Lower lobe of right lung (tissue), 2 donors: ENCODE measurements at places on chromosomes 4 and X.
A peak's percentile ranks its signal among the peaks of the same experiment; 100 is the strongest.

GRCh38 chr4:38600575-38600974 is 63.4 kb upstream of the KLF3 start:
- DNase-seq: no peak

DNA sequence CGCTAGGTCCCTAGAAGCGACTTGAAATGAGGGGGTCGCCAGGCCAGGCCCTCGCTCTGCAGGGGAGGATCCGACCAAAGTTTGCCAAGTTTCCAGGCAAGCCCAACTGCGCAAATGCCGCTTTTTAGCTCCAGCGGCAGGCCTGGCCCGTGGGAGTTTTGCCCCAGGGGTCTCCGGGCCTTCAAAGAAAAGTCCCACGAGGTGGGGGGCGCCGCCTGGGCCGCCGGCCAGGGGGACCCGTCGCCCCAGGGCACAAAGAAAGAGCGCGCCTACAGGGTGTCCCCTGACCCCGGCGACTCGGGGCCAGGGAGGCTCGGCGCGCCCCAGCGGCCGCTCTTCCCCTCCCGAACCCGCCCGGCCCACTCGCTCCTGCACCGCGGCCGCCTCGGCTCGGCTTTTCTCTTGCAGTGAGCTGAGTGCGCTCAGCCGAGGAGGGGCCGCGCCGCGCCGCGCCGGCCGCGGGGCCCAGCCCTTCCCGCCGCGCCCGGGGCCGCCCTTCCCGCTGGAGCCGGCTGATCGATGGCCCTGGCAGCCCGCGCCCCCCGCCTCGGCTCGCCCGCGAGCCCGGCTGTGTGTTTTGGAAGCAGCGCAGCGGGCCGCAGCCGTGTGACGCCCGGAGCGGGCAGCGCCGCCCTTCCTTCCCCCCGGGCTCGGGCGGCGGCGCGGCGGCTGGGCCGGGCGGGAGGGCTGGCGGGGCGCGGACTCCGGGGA is 754 bp upstream of the KLF3 start:
- no peak for DNase-seq

DNA sequence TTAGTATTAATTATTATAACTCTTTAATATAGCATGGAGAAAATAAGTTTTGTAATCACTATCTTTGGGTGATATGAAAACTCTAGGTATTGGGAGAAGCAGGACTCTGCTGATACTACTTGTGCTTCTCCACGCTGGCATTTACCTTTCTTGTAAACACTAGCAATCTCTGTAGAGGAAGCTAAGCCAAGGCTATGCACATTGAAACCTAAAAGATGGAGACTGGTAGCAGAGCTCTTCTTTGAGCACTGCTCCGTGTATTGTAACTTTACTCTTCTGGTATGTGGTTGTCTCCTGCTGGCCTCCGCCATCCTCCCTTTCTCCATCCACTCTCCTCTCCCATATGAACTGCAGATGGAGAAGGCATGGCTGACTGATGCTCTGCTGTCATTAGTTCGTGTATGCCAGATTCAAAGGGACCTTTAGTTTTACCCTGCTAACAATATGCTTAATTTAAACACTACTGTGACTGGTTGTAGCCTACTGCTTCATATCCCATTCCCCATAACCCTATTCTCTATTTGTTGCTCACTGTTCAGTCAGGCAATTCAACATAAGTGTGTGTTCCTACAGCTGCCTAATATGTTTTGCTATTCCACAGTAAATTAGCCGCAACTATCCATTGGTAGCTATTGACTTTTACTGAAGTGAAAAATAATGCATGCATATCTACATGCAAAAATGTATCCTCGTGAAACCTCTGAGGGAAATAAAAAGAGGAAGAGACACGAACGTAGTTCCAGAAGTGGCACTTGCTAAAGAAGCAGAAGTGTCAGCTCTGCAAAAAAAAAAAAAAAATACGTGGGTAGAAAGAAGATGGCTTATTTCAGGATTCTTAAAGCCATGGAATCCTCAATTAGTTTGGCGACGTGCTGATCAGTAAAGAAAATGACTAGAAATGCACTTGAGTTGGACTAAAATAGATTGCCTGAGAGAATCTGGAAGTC is 55.6 kb upstream of the CCSER1 start:
- no peak for DNase-seq

- DNase-seq: no peak
Observed at GRCh38 chrX:72045141-72045540, 86.6 kb downstream of the RTL5 start.

DNA sequence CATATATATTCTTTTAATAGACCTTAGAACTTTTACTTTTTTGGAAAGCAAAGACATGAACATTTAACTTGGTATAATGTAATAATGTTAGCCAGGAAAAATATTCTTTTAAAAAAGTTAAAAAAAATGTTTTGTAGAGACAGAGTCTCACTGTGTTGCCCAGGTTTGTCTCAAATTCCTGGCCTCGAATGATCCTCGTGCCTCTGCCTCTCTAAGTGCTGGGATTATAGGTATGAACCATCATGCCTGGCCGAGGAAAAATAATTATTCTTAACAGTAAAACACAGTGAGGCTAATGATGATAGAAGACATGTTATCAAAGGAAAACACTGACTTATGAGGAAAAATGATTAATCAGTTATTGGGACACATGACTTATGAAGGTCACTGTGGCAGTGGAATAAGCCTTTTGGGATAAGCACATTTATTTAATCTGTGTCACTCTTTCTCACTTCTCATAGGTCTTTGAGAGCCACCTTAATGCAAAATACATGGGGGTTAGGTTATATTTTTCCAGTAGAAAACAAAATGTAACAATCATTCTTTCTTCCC is 6.0 kb upstream of the BMP2K start:
- DNase-seq: no peak

- no peak for DNase-seq
Observed at GRCh38 chr4:163611784-163612445, 117.4 kb downstream of the TMA16 start.

DNA sequence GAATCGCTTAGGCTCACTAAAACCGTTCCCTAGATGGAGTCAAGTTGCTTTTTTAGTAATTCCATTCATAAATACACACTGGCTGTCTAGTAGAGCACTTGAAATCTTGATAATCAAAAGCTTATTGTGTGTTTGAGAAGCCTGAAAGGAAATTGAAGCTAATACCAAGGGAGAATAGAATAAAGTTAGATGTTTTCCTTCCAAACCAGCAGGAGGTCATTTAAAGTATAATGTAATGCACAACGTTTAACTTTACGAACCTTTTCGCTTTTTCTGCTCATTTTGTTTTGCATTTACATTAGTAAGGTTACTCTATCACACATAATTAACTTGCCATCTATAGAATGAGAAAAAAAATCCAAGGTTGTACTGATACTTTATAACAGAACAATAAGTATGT is 440.9 kb downstream of the NKX6-1 start:
- no peak for DNase-seq

GRCh38 chrX:104469771-104470170 is 96.2 kb upstream of the IL1RAPL2 start:
- no peak for DNase-seq

DNA sequence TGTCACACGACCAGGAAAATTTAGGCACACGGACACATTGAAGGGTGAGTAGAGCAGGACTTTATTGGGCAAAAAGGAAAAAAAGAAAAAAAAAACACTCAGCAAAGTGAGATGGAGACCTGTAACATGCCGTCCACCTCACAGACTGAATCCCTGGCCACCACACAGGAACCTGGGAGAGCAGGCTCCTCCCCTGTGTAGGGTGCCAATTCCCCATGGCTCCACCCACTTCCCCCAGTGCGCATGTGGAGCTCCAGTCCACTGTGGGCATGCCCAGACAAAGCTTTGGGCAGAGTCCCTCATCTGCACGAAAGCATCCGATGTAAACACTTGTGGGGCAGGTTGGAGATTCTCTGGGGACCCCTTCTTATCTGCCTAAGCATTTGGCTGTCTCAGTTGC is 23.6 kb upstream of the CBR4 start:
- no peak for DNase-seq

DNA sequence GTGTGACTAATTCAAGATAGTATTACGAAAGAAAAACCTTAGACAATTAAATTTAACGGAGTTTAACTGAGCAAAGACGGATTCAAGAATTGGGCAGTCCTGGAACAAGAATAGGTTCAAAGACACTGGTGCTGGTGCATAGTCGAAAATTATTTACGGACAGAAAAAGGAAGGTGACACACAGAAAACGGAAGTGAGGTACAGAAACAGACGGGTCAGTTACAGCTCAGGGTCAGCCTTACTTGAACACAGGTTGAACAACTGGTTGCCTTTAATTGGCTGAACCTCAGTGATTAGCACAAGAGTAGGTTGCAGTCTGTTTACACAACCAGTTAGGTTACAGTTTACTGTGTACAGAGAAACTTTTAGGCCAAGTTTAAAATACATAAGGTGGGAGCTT is 31.5 kb downstream of the KLHL8 start:
- no peak for DNase-seq

DNA sequence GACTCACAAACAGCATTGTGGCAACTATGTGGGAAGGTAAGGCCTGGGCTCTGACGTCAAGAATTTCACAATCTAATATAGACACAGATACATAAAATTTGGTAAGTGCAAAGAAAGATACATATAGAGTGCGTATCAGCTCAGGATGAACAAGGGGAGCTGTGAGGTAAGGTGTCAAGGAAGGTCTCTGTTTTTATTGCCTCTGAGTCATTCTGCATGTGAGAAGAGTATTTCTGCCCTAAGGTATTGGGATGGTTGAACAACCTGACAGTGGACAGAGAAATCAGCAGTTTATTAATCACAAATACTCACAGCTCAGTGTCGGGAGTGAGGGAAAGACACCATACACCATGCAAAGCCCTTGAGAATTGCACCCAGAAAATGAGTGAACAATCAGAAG is 89.8 kb downstream of the COMMD8 start:
- no peak for DNase-seq

DNA sequence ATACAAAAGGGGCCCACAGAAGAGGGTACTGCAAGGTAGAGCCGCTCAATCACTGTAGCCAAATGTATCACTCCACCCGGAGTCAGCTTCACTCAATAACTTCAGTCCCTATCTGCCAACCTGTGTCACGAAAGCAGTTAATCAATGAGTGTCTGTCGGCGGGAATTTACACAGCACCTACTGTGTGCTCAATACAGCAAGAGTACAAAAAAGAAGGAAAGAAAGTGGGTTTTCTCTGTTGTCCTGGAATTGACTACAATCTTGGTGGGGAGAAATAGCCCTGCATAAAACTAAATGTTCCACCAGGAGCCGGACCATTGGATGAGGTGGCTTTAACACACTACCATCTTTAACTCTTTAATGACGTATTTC is 780 bp upstream of the NKRF start:
- no peak for DNase-seq

GRCh38 chr4:179195887-179196286 is 1753.7 kb upstream of the AGA start:
- DNase-seq: no peak

- peak; percentile 48 for DNase-seq
Observed at GRCh38 chr4:107760281-107760947, 40.4 kb upstream of the PAPSS1 start.

DNA sequence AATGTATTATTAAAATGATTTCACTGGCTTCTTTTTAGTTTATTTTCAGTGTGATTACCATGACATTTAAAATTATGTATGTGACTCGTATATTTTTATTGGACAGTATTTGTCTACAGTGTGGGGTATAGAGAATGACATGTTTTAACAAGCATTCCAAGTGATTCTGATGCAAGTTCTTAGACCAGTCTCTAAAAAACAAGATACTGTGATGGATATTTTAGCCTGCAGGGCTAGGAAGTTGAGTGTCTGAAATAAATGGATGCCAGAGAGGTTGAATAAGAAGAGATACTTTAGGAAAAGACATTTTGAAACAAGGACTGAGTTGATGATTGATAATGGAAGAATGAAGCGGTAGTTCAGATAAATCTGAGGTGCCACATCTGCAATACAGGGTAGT is 3.5 kb upstream of the MAD2L1 start:
- no peak for DNase-seq

DNA sequence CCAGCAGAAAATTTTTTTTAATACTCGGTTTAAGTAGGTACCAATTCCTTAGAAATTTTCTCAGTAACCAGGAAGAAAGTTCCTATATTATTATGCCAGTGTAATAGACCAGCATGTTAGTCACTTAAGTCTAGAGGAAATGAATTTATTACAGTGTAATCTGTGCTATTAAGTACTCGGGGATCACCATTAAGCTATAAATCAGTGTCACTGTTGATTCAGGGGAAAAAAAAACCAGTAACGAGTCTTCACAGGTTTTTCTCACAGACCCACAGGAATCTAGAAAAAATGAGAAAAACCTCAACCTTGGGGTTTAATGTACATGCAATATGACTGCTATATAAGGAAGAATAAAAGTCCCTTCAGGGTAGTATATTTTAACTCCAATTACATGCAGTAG is 138.3 kb upstream of the IL1RAPL2 start:
- no peak for DNase-seq

DNA sequence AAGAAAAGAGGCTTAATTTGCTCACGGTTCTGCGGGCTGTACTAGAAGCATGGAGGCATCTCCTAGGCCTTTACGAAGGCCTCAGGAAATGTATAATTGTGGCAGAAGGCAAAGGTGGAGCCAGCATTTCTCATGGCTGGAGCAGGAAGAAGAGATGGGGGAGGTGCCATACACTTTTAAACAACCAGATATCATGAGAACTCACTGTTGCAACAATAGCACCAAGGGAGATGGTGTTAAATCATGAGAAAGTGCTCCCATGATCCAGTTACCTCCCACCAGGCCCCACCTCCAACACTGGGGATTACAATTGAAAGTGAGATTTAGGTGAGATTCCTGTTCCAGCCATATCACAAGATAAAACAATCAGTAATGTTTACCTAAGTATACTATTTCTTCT is 45.5 kb downstream of the MTHFD2L start:
- no peak for DNase-seq

DNA sequence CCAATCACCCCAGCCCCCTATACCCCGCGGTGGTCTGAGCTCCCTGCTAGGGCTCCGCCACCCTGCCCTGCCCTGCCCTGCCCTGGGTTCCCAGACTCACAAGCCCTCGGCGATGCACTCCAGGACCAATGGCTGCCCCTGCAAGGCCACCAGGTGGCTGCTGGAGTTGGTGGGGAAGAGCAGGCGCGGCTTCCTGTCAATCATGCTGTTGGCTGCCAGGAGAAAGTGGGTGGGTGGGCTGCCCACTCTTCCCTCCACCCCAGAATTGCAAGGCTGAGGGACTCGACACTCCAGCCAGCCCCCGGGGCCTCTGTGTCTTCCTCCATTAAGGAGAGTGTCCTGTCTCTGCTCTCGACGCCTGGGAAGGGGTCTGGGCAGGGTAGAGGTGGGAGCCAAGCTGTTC is 15.7 kb downstream of the L1CAM start:
- DNase-seq: no peak

- DNase-seq: no peak
Observed at GRCh38 chr4:17780501-17781299, 721 bp downstream of the FAM184B start.

DNA sequence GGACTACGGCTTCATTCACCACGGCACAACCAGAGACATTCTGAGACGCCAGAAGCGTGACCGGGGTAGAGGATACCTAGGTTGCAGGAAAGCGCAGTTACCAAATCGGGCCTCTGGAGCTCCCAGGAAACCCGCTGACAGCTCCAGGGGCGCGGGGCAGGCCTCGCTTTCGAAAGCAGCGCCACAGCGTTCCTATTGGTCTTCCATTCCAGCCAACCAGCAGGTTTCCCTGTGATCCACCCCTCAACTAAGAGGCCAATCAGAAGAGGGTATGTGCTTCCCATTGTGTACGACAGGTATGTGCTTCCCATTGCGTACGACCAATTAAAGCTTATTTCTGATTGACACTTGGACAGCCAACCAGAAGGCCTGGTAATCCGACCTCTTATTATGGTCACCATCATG is 14.9 kb downstream of the SNX12 start:
- DNase-seq: no peak

- no peak for DNase-seq
Observed at GRCh38 chr4:113825272-113825671, 63.7 kb upstream of the CAMK2D start.

GRCh38 chrX:102604327-102604726 is 5.0 kb downstream of the ARMCX5 start:
- DNase-seq: no peak
